ENCODE measurements at places on chromosomes 1 and 21.
A peak's percentile ranks its signal among the peaks of the same experiment; 100 is the strongest.

GRCh38 chr21:34642211-34643075, 26.4 kb upstream of the CLIC6 start:
- DNase-seq, result no peak

DNA sequence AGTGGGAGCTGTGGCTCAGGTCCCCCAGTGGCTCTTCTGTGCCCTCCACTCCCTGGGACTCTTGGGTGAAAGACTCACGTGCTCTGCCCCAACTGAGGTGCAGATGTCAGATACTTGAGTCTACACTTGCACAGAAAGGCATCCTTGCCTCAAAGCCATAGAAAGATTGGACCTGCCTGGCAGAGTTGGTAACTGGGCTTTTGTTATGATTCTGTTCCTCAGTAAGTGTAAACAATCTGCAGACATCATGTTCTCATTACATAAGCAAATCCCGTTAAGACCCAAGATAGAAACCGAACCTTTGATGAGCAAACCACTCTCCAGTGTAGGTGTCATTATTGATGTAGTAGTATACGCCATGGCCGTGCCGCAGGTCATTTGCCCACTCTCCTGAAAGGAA, 10.0 kb downstream of the RSPH1 start:
- DNase-seq, result no peak

DNA sequence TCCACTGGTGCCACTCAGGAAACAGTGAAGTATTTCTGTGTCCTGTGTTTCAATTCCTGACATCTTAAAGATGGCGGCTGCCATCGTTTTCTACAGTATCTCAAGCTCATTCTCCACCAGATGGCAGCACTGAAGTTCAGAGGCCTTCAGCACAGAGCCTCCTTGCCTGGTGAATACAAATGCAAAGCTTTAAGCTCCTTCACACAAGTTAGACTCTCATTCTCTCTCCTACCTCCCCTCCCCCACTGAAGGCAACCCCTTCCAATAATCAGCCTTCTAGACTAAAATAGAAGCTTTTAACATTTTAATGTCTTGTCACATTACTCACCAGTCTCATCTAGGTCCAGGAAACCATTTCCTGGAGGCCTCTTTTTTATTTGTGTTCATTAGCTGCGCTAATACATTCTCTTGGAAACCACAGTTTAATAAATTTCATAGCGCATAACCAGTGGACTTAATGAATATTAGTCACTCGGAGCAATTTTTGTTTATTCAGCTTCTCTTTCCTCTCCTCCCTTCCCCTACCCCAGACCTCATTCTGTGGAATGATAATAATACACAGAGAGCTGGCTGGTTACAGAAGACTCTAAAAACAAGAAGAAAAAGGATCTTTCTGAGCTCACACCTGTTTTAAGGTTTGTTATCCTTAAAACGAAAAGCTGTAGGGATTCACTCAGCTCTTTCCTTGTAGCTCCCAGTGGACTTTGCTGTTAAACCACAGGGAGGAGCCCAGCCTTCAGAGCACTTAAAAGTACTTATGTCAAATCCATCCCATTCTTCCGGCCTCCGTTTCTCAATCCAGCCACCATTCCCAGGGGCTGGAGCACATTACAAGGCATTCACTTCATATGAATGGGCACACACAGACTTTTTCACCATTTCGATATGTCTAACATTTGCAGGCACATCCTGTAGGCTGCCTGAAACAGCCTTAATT, 384.9 kb downstream of the HLX start:
- peak; percentile 45 for DNase-seq

DNA sequence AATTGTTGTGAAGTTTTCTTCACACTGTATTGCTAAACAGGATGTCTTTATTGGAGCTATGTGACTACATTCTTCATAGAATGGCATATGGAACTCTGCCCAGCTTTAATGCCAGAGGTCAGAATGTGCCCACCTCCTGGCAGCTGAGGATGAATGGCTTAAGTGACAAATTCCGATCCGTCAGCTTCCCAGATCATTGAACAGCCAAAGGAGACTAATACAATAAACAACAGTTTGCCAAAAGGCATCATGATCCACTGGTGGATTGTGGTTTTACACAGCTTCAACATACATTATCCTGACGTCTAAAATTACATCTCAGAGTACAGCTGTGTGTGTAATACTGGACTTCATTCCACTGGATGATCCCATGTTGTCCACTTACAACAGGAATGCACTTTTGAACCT, 68.7 kb upstream of the C1orf105 start:
- DNase-seq, result no peak

DNA sequence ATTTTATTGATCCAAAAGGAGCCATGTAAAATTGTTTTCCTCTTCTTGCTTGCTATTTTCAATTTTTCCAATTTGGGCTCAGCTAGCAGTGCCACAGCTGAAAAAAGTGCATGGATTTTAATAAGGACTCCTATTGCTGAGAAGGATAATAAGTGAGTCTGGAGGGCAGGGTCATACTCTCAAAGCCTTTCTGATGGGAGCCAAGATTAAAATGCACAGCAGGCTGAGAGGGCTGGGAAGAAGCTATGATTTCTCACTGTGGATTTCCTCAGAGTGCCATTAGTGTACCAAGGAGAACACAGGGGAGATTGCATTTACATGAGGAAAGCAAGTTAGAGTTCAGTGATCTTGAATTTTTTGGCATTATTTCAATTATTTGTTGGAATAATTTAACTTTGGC, 261.3 kb downstream of the ST6GALNAC3 start:
- DNase-seq, result no peak

GRCh38 chr1:239164451-239165180, 221.8 kb upstream of the CHRM3 start:
- no peak for DNase-seq

DNA sequence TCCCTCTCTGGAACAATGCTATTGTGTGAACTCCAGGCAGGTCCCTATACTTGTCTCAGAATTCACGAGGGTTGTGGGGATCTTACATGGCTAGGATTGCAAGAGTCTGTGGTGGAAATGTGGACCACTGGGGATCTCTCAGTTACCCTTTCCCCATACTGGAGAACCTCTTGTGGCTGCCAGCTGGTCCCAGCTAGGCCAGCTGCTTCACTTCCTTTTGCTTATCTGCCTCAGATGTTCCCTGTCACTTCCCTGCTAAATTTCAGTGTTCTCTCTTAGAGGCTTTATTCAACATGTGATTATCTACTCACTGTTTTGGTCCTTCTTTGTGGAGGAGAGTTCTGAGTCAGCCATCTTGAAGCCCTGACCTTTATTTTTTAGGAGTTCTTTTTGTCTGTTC, 75.9 kb upstream of the SAMD13 start:
- DNase-seq, result no peak

DNA sequence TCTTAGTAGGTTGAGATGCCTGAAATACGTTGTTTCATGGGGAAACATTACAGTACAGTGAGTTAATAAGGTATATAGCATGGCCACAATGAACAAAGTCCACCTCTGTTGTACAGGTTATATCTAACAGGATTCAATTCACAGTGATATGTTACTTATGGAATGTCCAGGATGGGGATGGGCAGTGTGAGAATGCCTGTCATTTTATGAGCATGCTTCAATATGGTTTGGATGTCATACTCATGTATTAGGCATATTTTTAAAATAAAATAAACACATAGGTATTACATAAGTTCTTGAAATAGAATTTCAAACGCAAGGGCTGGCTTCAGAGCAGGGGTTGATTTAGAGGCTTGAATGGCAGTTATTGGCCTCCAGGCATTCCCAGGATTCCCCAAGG, 6.1 kb upstream of the PHLDA3 start:
- DNase-seq, result no peak

DNA sequence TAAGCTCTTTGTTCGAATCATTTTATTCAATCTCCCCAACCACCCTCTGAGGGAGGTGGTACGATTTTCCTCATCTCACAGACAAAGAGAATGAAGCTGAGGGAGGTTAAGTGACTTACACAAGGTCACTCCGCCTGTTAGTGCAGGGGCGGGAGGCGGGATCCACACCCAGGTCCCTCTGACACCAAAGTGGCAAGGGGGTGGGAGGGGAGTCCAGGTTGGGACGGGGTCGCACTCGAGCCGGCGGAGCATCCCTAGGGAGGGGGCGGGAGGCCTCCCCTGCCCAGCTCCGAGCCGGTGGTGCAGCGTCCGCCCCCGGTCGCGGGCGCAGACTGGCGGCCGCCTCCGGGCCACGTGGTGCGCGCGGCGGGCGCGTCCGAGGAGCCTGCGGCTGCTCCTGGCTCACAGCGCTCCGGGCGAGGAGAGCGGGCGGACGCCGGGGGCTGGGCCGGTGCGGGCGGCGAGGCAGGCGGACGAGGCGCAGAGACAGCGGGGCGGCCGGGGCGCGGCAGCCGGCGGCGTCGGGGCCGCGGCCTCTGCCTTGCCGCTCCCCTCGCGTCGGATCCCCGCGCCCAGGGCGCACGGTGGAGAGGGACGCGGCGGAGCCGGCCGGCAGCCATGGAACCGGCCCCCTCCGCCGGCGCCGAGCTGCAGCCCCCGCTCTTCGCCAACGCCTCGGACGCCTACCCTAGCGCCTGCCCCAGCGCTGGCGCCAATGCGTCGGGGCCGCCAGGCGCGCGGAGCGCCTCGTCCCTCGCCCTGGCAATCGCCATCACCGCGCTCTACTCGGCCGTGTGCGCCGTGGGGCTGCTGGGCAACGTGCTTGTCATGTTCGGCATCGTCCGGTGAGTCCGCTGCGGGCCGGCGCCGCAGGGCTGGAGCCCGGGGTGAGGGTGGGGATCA, at the start of gene OPRD1:
Gene OPRD1, plus strand, starts transcription at position 405 of the 903 bp plus-strand sequence. Its CDS starts 214 bp downstream, at position 619.
- DNase-seq, result peak; percentile 5

GRCh38 chr1:154342132-154342531, 16.8 kb downstream of the ATP8B2 start:
- no peak for DNase-seq

DNA sequence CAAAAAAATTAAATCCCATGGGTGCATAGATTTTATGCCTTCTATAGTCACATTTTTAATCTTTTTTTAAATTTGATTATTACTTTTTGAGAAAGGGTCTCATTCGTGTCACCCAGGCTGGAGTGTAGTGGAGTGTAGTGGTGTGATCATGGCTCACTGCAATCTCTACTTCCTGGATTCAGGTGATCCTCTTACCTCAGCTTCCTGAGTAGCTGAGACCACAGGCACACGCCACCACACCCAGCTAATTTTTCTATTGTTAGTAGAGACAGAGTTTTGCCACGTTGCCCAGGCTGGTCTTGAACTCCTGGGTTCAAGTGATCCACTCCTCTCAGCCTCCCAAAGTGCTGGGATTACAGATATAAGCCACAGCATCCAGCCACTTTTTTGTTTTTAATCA, 10.4 kb downstream of the CBR3 start:
- DNase-seq, result no peak

DNA sequence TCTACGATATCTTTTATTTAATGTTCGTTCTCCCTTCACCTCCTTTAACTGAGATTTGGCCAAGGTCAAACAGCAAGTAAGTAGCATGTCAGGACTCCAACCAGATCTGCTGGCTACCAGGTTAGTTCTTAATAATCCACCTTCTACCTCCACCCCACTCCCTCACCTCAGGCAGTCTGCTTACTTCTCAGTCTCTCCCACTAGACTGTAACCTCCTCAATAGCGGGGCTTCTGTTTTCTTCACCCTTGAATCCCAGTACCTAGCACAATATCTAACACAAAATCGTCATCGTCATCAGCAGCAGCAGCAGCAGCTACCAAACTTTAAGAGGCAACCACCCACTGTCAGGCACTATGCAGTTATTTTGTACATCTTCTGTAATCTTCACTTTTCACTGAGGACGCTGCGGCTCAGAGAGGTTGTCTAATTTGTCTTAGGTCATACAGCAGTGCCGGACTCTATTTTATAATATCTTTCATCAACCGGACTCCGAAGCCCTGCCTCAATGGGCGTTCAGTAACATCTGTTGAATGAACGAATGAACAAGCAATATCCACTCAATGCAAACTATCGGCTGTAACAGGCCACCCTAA, 859 bp upstream of the MAGI3 start:
- DNase-seq, result peak; percentile 30

DNA sequence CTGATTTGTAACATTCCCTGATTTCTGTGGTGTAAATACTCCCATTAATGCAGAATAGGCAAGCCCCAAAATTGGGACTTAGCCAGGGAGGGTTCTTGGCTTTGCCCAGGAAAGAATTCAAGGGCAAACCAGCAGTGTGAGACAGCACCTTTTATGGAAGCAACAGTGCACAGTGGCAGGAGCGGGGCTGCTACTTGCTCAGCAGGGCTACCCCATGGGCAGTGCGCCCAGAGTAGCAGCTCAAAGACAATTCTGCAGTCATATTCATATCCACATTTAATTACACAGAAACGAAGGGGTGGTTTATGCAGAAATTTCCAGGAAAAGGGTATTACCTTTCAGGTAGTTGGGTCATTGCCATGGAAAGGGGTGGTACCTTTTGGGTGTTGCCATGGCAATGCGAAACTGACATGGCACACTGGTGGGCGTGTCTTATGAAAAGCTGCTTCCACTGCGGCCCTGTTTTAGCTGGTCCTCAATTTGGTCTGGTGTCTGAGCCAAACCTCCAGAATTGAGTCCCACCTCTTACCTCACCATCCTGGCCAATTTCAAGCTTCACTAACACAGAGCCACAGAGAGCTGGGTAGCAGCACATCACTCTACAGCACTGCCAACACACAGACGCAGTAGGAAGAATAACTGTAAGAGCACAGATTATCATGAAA, 35.9 kb downstream of the FHAD1 start:
- no peak for DNase-seq

GRCh38 chr1:226568975-226569741, 20.6 kb downstream of the STUM start:
- no peak for DNase-seq

GRCh38 chr21:43972850-43973633, 39.1 kb upstream of the TRAPPC10 start:
- DNase-seq, result no peak

GRCh38 chr1:238832106-238832505, 554.3 kb upstream of the CHRM3 start:
- DNase-seq, result no peak

GRCh38 chr21:29130270-29130969, at the start of gene MAP3K7CL:
Gene MAP3K7CL (plus strand): TSS chr21:29130644. CDS start chr21:29133345, 2,701 bp downstream.
- DNase-seq, result no peak

- DNase-seq, result no peak
Measured at GRCh38 chr21:41480086-41480690, 27.8 kb downstream of the TMPRSS2 start.

- DNase-seq, result no peak
Measured at GRCh38 chr1:183898001-183898396, 93.1 kb downstream of the RGL1 start.

DNA sequence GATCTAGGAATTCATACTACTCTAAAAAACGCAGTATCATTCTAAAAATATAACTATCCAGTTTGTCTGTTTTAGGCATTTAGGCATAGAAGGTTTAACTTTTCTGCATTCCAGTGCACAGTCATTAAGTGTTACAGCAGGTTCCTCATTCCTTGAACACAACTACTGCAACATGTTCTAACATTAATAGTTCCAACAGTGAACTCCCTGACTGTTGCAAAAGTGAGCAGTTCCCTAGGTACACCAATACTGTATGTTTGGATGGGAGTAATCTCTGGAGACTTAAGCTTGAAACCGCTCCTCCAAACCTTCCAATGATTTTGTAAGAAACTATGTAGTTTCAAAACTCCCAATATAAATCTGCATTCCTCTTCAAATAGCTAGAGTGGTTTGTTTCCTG, 46.2 kb downstream of the UCHL5 start:
- no peak for DNase-seq

DNA sequence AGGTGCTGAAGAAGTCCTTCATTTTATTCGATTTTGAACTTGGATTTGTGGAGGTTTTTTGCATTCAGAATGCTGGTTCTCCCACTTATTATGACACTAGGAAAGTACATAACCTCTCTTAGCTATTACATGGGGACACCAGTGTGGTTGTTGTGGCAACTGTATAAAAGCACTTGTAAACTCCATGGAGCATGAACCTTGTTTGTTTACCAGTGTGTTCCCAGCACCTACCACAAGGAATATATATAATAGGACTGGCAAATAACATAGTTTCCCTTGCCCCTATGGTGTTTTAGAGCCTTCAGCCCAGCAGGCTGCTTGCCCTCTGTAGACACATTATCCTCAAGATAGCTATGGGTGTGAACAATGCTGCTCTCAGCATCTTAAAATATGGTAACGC, 43.1 kb downstream of the RASSF5 start:
- DNase-seq, result peak; percentile 93

Data from NCI-H345 (cell line).